M059J (cell line): ENCODE measurements at places on chromosomes 16 and 17. TPM values are rescaled to one million over a fixed set of nuclear protein-coding genes. Genes with fewer than 3 reads are reported as not detected.

Gene WFIKKN1
- total RNA-seq, result 0.62 and 2.9 TPM in 2 replicates

Gene KRTAP9-2
- not detected in 2 replicates for total RNA-seq

Gene CCNF
- total RNA-seq, result 34.3 and 53.2 TPM in 2 replicates

Gene CASKIN1
- total RNA-seq, result not detected in 2 replicates

GRCh38 chr17:77414811-77415400 is 274.1 kb downstream of the SEC14L1 start:
- DNase-seq, result no peak

- no peak for DNase-seq
These were observed 15.6 kb upstream of the CEP20 start for GRCh38 chr16:15903960-15904359.

DNA sequence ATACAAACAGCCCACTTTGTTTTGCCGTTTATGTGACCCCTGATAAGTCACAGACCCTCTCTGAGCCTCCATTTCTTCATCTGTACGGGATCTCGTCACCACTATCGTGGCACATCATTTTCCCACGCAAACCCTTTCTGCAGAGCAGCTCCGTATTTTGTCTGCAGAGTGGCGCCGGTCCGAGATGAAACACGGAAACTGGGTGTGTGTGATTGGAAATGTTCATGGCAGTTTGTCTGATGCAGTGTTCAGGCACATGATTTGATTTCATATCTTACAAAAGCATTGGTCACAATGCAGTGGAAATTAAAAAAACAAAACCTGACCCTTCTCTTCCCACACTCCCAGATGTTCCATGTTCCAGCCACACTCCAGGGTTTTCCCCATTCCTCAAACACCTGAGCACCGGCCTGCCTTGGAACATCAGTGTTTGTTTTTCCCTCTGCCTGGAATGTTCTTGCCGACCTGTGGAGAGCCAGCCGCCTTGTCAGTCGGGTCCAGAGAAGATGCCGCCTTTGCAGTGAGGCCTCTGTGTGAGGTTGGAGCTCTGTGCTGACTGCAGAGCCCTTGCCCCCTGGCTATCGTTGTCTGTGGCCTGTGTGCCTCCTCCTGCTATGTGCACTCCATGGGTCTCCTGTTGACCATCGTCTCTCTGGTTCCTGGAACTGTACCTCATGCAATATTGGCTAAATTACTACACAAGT is 39.2 kb downstream of the NT5M start:
- no peak for DNase-seq

GRCh38 chr17:80558046-80558445 is 13.4 kb downstream of the RPTOR start:
- DNase-seq, result no peak

DNA sequence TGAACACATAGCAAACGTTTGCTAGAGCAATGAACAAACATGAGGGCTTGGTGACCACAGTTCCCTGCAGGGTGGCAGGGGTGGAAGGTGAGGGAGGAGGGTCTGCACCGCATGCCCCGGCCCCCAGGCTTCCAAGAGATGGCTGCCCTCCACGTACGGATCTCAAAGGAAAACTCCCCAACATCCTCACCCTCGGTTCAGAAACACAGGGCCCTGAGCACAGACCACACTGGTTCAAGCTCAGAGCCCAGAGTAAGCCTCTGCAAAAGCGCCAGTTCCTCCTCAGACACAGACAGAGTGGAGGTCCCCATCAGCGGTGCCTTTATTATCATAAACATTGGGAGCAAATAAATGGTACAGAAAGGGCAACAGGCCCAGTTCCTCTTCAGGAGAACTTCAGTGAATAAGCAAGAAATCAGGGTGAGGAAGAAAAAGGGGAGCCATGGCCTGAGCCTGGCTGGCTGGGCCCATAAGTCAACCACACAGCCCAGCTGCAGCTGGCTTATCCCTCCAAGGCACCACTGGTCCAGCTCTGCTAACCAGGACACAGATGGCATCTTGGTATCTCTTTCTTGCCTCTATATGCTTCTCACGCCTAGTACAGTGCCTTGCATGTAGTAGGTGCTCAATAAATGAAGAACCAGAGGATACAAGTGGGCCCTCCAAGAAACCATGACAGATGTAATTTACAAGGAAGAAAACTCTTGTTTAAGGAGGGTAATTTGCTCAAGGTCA is 11.0 kb downstream of the MPO start:
- DNase-seq, result no peak

- no peak for DNase-seq
These were observed 428.4 kb upstream of the XYLT1 start for GRCh38 chr16:17899141-17899540.

DNA sequence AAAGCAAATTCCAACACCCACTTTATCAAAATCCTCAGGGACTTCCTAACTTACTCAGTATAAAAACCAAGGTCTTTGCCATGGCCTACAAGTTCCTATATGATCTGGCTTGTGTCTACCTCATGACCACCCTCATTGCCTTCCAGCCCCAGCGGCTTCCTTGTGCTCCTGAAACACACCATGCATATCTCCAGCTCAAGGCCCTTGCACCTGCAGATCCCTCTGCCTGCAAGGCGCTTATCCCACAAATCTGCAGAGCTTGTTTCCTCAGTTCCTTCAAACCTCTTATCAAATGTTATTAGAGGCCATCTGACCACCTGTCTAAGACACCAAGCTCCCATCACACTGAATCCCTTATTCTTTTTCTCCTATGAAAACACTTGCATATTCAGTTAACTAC is 2.6 kb downstream of the BBS2 start:
- DNase-seq, result no peak

- DNase-seq, result no peak
These were observed 16.3 kb upstream of the ATP2A3 start for GRCh38 chr17:3980381-3981014.

GRCh38 chr17:78599419-78599818 is 22.2 kb upstream of the DNAH17 start:
- DNase-seq, result no peak

DNA sequence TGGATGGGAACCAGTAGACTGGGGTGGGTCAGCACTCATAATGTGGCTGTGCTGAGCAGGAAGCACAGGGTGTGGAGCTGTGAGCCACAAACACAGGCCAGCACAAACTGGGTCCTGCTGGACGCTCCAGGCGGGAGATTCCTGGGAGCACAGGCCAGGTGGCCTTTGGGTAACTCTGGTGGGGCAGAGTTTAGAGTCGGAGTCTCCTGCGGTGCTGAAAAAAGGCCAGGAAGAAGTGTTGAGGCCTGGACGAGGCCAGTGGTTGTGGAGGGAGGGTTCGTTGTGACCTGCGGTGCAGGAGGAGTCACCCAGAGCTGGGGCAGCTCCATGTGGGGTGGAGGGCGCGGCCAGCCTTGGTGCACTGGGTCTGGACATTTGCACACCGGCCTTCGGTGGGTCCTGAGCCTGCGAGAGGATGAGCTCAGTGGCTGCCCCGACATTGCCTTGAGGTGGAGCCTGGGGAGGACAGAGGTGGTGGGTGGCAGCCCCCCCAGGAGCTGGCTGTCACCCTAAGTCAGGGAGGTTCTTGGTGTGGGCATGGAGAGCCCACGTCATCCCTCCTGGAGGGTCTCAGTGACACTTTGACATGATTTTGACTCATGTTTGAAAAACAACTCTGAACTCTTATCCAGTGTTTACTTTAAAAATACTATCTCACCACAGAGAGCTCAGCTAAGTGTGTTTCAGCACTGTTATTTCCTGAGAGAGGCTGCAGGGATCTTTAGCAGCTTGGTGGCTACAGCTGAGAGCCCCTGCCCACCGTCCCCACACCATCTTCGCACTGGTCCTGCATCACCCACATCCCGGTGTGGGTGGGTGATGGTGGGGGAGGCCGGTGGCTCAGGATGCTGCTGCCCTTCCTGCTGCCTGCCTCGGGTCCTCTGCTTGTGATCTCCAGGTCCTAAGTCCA is 98.7 kb downstream of the NPIPB11 start:
- peak; percentile 56 for DNase-seq

DNA sequence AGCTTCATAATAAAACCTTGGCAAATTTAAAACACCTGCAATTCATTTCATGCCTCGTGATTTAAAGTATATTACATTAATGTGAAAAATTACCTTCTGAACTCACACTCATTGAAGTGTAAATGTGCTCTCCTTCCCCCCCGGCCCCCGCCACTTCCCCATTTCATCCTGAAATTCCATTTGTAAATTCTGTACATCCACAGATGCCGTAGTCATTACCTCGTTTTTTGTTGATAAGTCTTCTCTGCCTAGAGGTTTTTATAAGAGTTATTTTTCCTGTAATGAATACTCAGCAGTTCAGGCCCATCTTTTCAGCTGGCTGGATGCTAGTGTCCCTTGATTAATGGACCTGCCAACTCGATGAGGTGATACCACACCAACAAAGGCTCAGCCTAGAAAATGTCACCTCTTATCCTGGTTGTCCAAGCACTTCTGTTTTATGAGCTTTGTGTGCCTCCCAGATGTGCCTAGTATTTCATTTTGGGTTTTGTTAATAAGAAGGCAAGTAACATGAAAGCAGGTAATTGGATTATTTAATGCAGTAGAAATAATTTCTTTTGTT is 64.8 kb upstream of the KIFC3 start:
- peak; percentile 35 for DNase-seq
